ENCODE measurements at places on chromosomes 1 and 21. TPM values are rescaled to one million over a fixed set of nuclear protein-coding genes. Genes with fewer than 3 reads are reported as not detected.

Gene BTG2
- total RNA-seq: 41.3 TPM

Gene ODF2L
- total RNA-seq: 7.6 TPM

Gene AQP10
- 0.27 TPM for total RNA-seq

GRCh38 chr21:37737507-37737906, 178.8 kb downstream of the KCNJ6 start:
- no peak for DNase-seq

DNA sequence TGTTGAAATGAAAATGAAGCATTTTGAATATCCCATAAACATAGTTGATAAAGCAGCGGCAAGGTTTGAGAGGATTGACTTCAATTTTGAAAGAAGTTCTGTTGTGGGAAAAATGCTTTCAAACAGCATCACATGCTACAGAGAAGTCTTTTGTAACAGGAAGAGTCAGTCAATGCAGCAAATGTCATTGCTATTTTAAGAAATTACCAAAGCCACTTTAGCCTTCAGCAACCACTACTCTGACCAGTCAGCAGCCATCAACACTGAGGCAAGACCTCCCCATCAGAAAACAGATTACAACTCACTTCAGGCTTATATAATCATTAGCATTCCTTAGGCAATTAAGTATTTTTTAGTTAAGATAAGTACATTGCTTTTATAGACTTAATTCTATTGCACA, 33.8 kb upstream of the FCRL3 start:
- no peak for DNase-seq

DNA sequence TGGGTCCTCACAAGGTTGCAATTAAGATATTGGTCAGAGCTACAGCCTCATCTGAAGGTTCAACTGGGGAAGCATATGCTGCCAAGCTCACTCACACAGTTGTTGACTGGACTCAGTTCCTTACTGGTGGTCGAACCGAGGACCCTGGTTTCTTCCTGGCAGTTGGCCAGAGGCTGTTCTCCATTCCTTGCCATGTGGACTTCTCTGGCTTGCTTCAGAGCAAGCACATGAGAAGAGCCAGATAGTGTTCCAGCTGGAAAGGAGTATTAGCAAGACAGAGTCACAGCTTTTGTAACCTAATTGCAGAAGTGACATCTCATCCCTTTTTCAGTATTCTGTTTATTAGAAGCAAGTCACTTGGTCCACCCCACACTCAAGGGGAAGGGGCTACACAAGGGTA, 23.6 kb downstream of the POU2F1 start:
- no peak for DNase-seq

- no peak for DNase-seq
These were observed 1.8 kb upstream of the SLC26A9 start for GRCh38 chr1:205945069-205945468.

GRCh38 chr1:215001419-215002021, 81.0 kb upstream of the KCNK2 start:
- DNase-seq: no peak

DNA sequence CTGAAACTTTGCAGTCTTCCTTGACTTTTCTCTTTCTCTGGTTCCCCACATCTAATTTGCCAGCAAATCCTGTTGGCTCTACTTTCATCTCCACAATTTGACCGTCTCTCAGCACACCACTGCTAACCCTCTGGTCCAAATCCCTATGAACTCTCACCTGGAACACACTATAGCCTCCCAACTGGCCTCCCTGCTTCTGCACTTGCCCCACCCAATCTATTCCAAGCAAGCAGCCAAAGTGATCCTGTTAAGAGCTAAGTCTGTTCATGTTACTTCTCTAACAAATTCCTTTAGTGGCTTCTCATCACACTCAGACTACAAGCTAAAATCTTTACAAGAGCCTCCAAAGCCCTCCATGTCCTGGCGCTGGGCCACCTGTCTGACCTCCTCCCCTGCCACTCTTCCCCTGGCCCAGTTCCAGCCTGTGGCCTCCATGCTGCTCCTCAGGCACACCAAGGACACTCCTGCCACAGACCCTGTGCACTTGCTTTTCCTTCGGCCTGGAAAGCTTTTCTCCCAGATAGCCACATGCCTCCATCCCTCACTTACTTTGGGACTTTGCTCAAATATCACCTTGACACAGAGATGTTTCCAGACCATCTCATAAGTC, 104.1 kb downstream of the DTL start:
- DNase-seq: no peak

DNA sequence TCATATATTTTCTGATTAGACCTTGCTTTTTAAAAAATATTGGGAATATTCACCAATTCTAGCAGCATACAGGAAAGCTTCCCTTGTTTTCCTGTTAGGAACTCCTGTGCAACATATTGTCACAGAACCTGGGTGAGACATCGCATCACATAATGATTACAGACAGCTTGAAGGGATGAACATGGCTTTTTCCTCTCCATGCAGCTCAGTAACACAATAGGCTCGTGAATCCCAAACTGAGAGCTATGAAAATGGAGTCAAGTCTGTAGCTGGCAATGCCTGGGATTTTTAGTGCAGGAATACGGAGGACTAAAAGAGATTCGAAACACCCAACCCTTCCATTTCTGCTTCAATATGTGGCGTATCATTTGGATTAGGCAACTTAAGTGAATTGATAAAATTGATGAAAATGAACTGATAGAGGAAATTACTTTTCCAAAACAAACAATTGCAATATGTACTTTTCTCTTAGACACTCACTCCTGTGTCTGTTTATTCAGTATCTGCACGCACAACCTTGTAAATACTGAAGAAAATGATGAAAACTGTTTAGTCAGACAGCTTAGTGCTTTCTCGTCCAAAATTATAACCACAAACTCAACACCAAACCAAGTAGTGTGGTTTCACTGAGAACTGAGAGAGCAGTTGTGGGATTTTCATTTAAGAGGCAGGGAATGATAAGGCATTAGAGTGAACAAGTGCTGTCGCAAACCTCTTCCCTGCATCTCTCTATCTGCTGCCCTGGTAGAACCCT, 250.4 kb downstream of the PTBP2 start:
- no peak for DNase-seq

GRCh38 chr1:202411422-202411821, 62.9 kb downstream of the PPP1R12B start:
- DNase-seq: no peak

DNA sequence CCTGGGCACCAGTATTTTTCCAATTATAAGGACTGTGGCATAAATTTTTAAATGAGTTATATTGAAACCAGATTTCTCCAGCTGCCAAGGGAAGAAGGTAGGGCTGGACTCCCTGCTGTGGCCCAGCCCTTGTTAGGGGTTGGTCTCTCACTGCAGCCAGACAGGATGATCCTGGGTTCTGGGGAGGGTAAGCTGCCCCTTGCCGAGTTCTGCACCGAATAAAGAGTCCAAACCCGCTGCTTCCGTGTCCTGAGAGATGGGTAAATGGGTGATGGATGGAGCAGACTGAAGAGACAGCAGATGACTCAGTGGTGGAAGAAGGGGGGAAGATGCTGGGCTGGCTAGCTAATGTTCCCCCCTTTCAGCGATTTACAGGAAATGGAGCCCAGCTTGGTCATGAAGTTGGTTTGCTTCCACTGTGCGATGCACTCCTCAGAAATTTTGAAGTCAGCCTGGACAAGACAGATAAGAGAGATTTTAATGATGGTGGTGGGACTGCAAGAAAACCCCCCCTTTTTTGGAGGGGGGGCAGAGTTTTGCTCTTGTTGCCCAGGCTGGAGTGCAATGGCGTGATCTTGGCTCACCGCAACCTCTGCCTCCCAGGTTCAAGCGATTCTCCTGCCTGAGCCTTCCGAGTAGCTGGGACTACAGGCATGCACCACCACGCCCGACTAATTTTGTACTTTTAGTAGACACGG, 41.4 kb downstream of the YARS1 start:
- no peak for DNase-seq
